HS-27A (cell line): ENCODE measurements at places on chromosomes 3 and 15.

DNA sequence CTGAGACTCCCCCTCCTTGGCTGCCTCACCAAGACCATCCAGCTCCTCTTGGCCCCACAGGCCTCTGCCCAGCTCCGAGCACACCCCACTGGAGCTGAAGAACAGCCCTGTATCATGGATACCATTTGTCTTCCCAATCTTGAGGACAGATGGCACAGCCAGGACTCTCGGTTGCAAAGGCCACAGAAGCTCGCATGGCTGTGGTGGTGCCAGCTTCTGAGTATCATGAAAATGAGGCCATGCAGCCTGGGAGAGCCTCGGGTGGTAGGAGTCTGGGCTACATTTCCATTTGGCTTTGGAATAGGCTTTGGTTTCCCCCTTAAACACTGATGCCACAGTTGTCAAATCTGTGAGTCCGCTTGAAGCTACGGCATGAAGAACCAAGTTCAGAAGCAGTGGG is 106.6 kb downstream of the SEMA5B start:
- DNase-seq = no peak

DNA sequence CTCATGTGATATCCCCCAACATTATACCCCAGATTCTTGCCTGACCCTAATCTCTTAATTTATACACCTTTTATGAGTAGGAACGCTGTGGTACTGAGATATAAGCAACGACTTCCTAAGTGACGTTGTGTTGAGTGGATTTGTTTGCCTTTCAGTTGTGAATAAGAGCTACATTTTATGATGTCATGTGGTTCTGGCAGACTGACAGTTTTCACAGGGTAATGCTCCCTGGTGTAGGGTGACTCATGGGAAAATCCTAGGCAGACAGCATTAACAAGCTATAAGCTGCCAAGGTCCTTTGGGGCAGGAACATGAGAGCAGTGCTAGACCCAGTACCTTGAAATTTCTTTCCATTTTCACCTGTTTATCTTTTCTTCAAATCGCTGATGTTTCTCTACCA is 11.2 kb downstream of the C3orf52 start:
- DNase-seq = peak; percentile 98

GRCh38 chr15:59366333-59367021 is 6.2 kb downstream of the MYO1E start:
- no peak for DNase-seq

GRCh38 chr3:56200251-56200650 is 268.0 kb downstream of the ERC2 start:
- DNase-seq = no peak

GRCh38 chr3:50378024-50378423 is 18.7 kb upstream of the TMEM115 start:
- no peak for DNase-seq
